Stimulated activated CD4-positive, alpha-beta T cell treated with anti-CD3 and anti-CD28 coated beads, Interleukin-1b, Interleukin-23, amount 100 ng/mL, for 1 hour (primary cell): ENCODE measurements at places on chromosomes 2 and 18.

- DNase-seq: no peak
These were observed 2.8 kb upstream of the GYPC start for GRCh38 chr2:126653109-126653508.

- DNase-seq: no peak
These were observed 7.0 kb upstream of the CLIP4 start for GRCh38 chr2:29108225-29108624.

GRCh38 chr2:206245265-206245672 is 29.2 kb upstream of the ZDBF2 start:
- DNase-seq: no peak

DNA sequence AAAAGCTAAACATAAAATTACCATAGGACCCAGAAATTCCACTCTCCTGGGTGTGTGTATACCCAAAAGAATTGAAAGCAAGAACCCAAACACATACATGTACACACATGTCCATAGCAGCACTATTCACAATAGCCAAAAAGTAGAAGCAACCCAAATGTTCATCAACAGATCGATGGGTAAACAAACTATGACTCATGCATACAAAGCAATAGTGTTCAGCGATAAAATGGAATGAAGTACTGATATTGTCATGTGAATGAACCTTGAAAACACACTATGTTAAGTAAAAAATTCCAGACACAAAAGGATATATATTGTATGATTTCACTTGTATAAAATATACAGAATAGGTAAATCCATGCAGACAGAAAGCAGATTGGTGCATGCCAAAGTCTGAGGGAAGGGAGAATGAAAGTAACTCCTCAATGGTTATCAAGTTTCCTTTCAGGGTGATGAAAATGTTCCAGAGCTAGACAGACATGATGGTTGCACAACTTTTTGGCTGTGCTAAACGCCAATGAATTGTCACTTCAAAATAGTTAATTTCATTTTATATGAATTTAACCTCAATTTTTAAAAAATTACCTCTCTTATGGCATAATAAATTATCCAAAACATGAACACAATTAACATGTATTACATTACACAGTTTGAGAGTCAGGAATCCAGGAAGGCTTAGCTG is 35.5 kb downstream of the GKN2 start:
- no peak for DNase-seq

DNA sequence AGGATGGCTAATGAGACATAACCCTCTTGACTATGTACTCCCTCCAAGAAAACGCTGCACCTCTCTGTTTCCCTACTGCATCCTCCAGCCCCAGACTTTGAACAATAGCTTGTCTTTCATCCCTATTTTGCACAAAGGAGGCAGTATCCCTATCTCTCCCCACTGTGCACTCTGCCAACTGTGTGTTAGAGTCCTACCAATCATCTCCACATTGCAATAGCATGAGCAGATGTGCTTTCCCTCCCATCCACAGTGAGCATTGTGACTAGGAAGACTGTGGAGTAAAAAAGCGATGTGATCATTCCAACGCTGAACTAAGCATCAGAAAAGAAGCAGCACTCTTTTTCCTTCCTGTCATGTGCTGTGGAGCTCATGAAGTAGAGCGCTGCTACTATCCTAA is 206.3 kb upstream of the GULP1 start:
- DNase-seq: no peak

- no peak for DNase-seq
These were observed 13.9 kb downstream of the CLASP1 start for GRCh38 chr2:121635371-121635770.

- no peak for DNase-seq
These were observed 84.7 kb downstream of the BCL2 start for GRCh38 chr18:63234841-63235240.

- no peak for DNase-seq
These were observed 25.1 kb downstream of the ANXA4 start for GRCh38 chr2:69767034-69767433.

DNA sequence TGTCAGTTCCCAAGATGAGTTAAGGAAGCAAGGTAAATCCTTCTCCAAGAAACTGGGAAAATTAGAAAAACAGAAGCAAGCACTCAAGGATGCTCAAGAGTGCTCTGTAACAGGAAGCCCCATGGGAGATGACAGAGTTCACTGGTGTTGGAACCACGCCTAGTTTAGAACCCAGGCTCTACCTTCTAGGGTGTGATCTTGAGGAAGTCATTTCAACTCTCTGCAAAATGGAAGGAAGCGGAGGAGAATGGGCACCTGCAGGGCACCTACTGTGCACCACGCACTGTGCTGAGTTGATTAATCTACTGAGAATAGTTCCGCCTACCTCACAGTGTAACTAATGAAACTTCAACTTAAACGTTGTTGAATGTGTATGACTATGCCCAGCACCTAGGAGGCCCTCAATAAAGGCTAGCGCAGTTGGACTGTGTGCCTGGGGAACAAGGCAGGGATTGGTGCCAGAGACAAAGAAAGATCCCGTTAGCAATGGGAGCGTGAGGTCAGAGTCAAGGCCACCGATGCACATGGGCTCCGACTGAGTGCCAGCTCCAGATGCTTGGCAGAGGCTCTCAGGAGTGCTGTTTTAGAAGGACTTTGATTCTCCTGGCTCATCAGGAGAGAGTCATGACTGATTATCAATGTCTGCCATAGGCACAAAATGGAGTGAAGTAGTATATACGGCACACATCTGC is 93.7 kb downstream of the MAPK4 start:
- DNase-seq: no peak

GRCh38 chr2:8583400-8584173 is 98.3 kb upstream of the ID2 start:
- DNase-seq: peak; percentile 14

DNA sequence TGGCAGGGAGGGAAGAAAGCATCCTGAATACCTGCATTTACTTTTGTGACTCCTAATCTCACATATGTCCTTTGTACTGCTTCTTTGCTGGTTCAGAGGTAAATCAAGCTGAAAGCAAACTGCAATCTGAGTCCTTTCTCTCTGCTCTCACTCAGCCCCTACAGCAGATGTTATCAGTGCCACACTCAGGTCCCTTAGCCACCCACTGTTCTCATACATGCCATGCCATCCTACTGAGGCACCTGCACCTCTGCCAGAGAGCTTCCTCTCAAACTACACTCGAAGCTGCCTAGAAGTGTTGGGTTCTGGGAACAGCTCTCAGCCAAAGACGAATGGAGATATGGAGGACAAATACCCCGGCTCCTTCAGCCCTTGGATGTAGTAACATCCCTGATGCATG is 244.5 kb downstream of the TXNL1 start:
- DNase-seq: no peak
